ENCODE measurements at places on chromosomes 4 and X. TPM values are rescaled to one million over a fixed set of nuclear protein-coding genes. Genes with fewer than 3 reads are reported as not detected.

PFKFB1 gene
- total RNA-seq: not detected

CENPVL1 gene
- total RNA-seq: not detected

RASGEF1B gene
- 6.3 TPM for total RNA-seq

SSX4B gene
- not detected for total RNA-seq

ADH1A gene
- not detected for total RNA-seq

SPANXN4 gene
- total RNA-seq: not detected

CLNK gene
- not detected for total RNA-seq

All from right atrium auricular region (tissue), 2 donors.